ENCODE measurements at places on chromosomes 1 and 21. TPM values are rescaled to one million over a fixed set of nuclear protein-coding genes. Genes with fewer than 3 reads are reported as not detected.

The HSF2BP gene
- 0.35 TPM for total RNA-seq

The IQGAP3 gene
- total RNA-seq, result 0.10 TPM

- no peaks in the 10 kb centered on the region for H3K27me3 ChIP-seq
- H3K27ac ChIP-seq, result no peak overlapping the region
- no peak for DNase-seq
- H3K4me3 ChIP-seq, result no peak overlapping the region
These were observed 49.0 kb downstream of the MRPL37 start for GRCh38 chr1:54248966-54249365.

GRCh38 chr1:196577386-196577785 is 30.9 kb downstream of the KCNT2 start:
- no peak overlapping the region for H3K27ac ChIP-seq
- H3K36me3 ChIP-seq, result no peaks in the 10 kb centered on the region
- DNase-seq, result no peak
- H3K27me3 ChIP-seq, result no peaks in the 10 kb centered on the region

DNA sequence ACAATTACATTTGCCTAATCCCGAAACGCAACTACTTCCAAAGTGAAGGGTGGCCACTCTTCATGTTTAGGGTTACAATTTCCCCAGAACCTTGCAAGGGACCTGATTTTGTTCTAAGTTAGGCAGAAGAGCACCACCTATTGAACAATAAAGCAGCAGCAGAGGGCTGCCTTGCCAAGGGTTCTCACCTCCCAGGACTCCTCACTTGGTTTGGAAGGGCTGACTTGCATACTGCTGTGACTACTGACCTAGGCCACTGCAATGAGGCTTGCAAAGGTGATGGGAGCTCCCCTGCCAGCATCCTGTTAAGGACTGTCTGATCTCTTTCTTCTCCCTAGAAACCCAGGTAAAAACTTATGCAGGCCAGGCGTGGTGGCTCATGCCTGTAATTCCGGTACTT is 14.2 kb downstream of the MTOR start:
- no peak overlapping the region for H3K4me3 ChIP-seq
- peaks cover 21% of the 10 kb centered on the region for H3K4me1 ChIP-seq
- no peak for DNase-seq
- H3K36me3 ChIP-seq, result peaks cover 58% of the 10 kb centered on the region

- H3K36me3 ChIP-seq, result no peaks in the 10 kb centered on the region
- no peak overlapping the region for H3K27ac ChIP-seq
- no peaks in the 10 kb centered on the region for H3K4me1 ChIP-seq
- no peaks in the 10 kb centered on the region for H3K27me3 ChIP-seq
These were observed 127.7 kb upstream of the AJAP1 start for GRCh38 chr1:4526747-4527146.
